ENCODE measurements at places on chromosomes 7 and 10.

- no peak for DNase-seq
Measured at GRCh38 chr10:32793033-32793432, 165.0 kb downstream of the ITGB1 start.

- peak; percentile 46 for DNase-seq
Measured at GRCh38 chr7:50793120-50793946, 10.6 kb upstream of the GRB10 start.

DNA sequence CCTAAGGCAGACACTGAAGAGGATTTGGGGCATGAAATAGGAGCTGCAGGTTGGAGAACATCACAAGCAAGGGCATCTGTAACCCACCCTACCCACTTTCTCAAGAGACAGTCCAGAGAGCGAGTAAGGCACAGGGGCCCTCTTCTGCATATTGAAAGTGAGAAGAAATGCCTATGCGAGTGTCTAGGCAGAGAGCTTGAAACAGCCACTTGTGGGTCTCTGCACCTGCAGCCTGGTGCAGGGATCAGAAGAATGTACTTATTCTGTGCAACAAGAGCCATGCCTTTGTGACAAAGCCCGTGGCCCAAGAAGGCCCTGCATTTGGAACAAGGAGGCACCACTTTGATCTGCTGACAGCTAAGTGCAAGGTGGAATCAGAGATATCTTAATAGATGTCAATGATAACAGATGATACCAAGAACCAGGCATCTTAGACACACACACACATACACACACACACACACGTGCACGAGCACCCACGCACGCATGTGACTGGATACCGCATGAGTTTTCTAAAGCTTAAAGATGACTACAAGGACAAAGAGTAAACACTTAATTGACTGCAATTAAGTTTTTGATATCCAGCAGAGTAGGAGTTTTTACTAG, 89.3 kb downstream of the NPSR1 start:
- no peak for DNase-seq

GRCh38 chr10:32004161-32004591, 52.0 kb downstream of the KIF5B start:
- no peak for DNase-seq

GRCh38 chr10:94324609-94325233, 38.0 kb downstream of the NOC3L start:
- DNase-seq, result no peak

- no peak for DNase-seq
Measured at GRCh38 chr10:93485690-93486089, 3.6 kb upstream of the MYOF start.

DNA sequence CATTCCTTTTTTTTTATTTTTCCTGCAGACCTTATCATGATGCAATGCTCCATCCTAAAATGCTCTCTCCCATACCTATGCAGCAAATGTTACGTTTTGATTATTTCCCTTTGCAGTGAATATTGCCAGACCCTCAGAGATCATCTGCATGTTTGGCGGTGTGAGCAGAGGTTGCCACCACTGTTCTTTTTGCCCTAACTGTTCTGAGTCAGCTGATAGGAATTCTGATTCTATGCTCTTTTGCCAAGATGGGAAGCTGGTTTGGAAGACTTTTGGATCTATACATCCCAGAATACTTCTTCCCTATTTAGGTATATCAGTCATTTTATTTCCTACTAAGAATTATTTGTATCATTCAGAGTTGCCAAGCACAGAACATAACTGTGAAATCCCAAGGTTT, 130.5 kb downstream of the KLF6 start:
- peak; percentile 10 for DNase-seq

- DNase-seq, result no peak
Measured at GRCh38 chr7:125605241-125605640, 675.6 kb upstream of the POT1 start.

GRCh38 chr10:124704428-124705380, 39.5 kb downstream of the FAM53B start:
- no peak for DNase-seq

Data from NCI-H226 (cell line).